ENCODE measurements at places on chromosomes 7 and 10.

DNA sequence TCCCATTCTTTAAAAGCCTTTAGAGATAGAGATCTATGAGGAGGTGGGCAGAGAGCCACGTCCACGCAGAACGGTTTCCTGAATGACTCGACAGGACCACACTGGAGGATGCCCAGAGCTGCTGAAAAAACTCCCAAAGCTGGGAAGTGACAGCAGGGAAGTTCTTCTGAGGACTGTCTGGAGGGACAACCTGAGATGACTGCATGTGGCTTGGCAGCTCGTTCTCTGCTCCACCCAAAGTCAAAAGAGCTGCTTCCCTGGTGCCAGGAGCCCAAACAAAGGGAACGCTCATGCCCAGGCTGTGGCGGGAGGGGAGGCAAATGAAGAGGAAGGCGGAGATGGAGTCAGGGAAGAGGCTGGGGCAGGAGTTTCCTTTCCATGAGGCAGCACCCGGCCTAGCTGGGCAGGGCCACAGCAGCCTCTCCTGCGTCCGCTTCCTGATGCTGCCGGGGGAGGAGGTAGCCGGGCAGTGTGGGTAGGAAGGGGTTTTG is 95.4 kb downstream of the CCDC3 start:
- DNase-seq = no peak

DNA sequence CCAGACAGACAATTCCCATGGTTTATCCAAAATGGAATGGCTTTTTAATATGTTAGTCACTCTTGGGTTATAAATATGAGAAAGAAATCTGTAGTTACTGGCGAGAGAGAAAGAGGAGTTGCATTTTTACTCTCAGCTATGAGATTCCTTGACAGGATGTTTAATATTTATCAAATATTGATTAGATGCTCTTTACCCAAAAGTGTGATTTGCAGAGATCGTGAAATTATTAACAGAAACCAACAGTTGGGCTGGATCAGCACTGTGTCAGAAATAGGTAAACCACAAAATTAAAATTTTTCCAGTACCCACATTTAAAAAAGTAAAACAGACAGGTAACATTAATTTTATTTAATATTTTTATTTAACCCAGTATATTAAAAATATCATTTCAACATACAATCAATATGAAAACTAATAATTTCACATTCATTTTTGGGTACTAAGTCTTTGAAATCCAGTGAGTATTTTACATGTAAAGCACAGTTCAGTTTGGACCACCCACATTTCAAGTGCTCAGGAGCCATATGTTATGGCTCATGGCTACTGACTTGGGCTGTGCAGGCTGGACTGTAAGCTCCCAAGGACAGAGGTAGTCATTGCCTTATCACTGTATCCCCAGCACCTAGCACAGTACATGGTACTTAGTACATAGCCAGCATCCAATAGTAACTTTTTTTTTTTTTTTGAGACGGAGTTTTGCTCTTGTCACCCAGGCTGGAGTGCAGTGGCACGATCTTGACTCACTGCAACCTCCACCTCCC is 42.5 kb downstream of the KLHDC10 start:
- no peak for DNase-seq

DNA sequence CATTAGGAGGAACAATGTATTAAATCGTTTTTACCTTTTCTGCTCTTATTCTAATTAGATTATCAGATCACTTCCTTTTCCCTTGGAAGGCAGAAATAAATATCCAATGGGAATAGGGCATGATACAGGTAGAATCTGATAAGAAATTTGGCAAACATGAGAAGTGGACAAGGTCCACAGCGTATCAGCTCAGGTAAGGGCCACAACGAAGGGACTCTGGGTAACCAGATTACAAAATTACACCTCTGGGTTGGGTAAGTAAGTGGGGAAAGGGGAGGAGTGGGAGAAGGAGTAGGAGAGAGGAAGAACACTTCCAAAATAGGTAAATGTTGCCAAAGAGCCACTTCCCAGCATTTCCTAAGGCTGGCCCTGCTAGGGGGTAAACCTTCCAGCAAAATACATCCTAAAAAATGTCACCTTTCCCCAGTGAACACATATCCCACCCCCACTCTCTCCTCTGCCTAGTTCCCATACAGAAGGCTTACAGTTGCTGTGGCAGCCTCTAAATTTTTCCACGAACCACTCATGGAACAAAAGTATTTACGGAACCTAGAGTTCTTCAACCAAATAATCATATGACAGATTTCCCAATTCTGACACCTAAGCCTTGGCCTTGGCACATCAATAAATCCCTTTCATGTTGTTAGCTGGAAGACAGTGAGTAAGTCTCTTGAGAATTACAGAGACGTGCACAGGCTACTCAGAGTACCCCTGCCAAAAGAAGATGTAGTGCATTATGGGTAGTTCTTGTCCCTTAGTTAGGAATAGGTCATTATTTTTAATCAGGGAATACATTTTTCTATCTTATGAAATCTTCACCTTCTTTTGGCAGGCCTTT is 51.5 kb upstream of the DLX6 start:
- no peak for DNase-seq

DNA sequence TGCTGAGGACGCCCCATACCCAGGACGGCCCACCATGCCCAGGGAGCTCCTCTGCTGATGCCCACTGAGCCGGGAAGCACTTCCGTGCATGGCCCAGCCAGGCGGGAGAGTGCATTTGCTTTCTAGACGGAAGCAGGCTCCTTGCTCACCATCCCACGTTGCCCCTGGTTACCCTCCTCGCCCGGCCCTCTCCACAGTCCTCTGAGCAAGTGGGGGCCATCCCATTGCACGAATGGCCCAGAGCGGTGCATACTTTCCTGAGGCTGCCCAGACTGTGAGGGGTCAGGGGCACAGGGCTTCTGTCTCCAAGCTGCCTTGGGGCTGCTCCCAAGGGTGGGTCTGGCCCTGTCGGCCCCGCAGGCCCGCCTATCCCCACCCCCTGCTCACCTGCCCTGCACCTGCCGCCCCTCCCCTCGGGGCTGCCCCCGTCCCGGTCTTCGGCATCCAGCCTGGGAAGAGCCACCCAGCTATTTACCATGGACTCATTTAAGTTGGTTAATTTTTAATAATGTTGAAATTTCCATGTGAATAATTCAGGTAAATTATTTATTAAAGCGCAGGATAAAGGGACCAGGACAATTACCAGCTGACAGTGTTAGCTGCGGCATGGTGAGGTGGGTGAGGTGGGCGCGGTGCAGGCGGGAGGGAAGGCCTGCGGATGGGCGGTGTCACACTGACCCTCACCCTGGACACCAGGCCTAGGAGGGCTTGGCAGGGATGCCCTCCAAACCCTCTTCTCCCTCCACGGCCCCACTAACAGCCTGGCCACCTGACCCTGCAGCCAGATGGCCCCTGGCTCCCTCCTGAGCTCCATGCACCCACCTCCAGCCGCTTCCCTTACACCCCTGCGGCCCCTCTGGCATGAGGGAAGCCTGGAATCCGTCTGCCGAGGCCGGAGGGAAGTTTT is 104.4 kb downstream of the MICALL2 start:
- DNase-seq = no peak

- no peak for DNase-seq
These were observed 26.7 kb downstream of the GBX1 start for GRCh38 chr7:151140826-151141225.

GRCh38 chr7:55396233-55396785 is 31.2 kb downstream of the LANCL2 start:
- DNase-seq = no peak

- DNase-seq = no peak
These were observed 496.2 kb upstream of the FOXK1 start for GRCh38 chr7:4185721-4186512.

GRCh38 chr10:98328163-98328562 is 60.2 kb upstream of the LOXL4 start:
- DNase-seq = no peak

DNA sequence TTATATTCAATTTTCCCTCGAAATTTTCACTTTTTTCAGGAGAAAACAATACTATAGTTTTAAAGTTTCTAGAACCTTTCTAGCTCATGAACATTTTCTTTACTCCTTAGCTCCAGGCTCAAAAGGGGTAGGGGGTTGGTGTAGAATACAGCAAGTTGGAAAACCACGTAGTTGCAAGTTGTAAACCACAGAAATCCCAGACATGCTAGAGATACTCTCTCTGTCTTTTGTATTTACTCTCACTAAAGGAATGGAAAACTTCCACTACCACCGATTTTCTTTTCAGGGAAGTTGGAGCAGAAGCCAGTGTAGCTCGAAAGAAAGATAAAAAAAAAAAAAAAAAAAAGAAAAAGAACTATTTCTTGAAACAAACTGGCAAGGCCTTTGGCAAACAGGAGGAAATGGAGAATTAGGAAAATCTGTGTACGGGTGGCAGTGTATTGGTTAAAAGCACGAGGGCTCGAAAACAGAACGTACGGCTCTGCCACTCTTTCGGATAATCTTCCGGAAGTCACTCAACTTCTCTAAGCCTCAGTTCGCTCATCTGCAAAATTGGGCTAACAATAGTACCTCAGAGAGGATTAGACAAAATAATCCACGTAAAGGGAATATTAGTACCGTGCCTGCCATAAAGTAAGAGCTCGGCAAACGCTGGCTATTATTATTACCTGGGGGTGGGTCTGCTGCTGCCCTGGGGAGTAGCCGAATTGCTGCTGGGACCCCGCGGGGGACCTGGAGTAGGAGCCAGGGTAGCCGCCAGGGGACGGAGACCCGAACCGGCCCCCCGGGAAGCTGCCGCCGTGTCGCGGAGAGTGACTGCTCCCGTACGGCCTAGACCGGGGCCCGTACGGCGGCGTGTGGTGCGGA is 628 bp downstream of the MPLKIP start:
- no peak for DNase-seq

All from activated T-helper 1 cell treated with Interleukin-2 at 50 U/mL for 16 hours (primary cell).